ENCODE measurements at places on chromosomes 2 and 18. TPM values are rescaled to one million over a fixed set of nuclear protein-coding genes. Genes with fewer than 3 reads are reported as not detected.
A peak's percentile ranks its signal among the peaks of the same experiment; 100 is the strongest.

LOXHD1 gene
- not detected for total RNA-seq

PROKR1 gene
- not detected for total RNA-seq

CCDC195 gene
- not detected for total RNA-seq

TSN gene
- 42.9 TPM for total RNA-seq

C2orf15 gene
- under 0.01 TPM for total RNA-seq

DNA sequence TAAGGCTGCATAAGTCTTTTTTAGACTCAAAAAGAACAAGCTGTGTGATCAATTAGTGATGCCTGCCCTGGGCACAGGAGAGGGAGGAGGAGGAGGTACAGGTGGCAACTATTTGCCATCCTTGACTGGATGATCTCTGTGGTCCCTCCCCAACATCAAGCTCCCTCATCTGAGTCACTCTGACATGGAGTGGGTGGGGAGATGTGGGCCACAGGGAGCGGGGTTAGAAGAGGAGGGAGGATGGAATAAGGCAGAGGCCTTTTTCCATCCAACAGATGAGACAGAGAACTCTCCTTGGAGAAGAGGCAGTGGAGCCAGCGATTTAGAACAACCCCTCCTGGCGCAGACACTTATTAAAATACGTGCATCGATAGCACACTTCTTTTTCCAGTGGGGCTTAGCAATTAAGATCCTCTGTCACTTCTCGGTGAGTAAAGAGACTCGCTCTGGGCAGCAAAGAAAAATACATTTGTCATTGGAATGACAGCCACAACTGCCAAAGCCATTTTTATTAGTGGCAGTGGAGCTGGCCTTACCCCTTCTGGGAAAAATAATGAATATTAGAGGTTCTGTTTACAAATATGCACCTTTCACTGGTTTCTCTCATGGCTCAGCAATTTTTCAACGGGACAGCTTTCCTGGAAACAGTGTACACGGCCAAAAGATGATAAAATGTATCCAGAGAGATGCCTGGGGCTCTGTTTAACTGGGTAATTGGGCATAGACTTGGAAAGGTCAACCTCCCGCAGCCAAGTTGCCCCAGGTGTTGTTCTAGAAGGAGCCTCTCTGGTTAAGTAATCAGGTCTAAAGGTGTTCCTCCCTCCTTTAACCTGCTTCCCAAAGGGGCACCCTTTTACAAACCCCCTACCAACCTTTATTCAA is 238.4 kb upstream of the CXCR4 start:
- no peak for DNase-seq

GRCh38 chr2:80114812-80115211 is 189.7 kb downstream of the LRRTM1 start:
- DNase-seq = no peak

DNA sequence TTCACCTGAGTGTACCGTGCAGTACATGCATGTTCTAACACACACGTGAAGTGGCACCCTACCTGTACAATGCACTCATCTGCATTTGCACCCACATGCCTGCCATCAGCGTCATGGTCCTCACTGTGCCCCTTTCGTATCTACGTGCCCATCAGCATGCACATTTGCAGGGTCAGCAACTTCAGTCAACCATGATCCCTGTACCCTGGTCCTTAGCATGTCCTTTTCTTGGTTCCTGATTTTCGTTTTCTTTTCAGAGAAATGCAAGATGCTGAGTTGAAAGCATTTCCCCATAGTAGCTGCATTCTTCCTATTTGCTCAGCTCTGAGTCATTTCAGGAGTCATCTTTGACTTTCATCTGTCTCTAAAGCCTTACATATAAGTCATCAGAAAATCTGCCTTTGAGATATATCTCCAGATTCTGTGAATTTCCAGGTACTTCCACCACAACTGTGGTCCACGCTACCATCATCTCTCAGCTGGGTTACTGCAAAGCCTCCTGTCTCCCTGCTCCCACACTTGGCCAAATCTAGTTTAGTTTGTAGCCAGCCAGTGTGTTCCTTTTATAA is 14.7 kb upstream of the PUM2 start:
- peak; percentile 60 for DNase-seq

GRCh38 chr2:38981670-38982357 is 92.1 kb downstream of the ARHGEF33 start:
- DNase-seq = no peak

GRCh38 chr18:9659499-9660375 is 45.4 kb upstream of the PPP4R1 start:
- no peak for DNase-seq

- DNase-seq = no peak
Measured at GRCh38 chr2:123077101-123077500, 948.0 kb upstream of the CNTNAP5 start.

DNA sequence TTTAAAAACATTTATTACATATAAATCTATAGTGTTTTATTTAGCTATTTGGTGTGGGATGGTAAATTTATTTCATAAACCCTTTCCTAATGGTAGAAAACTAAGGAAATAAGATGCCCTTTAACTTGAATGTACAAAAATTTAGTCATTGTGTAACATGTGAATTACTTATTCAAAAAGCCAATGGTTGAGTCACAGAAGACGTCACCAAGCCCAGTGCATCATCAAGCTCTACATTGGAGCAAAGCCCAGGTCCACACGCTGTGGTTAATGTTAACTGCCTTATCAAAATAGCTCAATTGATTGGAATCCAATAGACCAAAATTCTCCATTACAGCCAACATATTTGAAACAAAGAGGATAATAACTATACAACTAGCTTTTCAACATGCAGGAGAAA is 145.5 kb upstream of the LYPD1 start:
- peak; percentile 96 for DNase-seq

DNA sequence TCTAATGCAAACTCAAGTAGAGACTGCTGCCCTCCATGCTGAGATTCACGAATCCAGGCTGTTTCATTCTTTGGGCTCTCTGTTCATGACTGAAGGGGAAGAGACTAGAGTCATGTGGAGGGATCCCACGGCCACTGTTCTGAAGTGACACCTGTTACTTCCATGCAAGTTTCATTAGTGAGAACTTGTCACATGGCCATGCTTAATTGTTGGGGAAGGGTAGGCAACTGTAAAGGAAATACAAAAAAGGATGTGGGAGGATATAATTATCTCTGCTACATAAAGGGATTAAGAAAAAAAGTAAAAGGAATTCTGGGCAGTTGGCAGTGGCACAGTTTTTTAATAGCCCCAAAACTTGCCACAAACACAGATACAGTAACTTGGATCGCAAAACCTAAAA is 28.0 kb upstream of the PSME4 start:
- DNase-seq = no peak

DNA sequence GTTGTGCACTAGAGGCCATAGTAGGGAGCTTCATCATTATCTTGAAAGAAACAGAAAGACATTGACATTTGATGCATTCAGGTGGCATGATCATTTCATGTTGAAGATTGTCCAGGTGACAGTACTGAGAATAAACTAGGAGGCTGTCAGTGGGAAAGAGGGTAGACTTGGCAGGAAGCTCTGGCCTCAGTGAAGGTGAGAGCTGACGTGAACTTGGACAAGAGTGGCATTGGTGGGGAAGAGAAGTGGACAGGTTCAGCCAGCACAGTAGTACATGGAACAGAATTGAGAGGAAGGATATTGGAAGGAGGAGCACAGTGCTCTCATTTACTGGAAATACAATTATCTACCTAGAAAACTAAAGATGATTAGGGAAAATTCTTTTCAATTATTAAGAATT is 245.2 kb downstream of the CYRIA start:
- DNase-seq = no peak

GRCh38 chr18:3083766-3084165 is 70.8 kb upstream of the LPIN2 start:
- no peak for DNase-seq

- peak; percentile 26 for DNase-seq
Measured at GRCh38 chr2:63903003-63903402, 61.3 kb downstream of the UGP2 start.

DNA sequence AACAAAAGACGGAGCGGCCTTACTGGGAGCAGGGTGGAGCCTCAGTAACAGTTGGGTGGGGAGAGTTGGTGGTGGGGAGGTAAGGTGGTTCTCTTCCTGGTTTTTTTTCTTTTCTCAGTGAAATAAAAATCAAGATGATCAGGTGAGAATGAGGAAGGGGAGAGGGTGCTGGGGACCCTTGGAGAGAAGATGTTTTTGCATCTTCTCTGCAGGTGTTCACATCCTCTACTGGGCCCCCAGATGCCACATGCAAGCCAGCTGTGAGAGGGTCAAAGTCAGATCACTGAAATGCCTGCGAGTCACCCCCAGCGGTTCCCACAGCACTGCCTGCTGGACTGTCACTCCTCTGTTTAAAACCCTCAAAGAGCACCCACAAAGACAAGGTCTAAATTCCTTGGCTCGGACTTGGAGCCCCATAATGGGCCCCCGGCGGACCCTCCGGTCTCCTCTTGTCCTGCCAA is 69.8 kb upstream of the FHL2 start:
- no peak for DNase-seq

- peak; percentile 89 for DNase-seq
Measured at GRCh38 chr2:96816127-96816835, at the start of gene CNNM3. Gene CNNM3 (plus strand): TSS chr2:96816268. CDS start chr2:96816278, 10 bp downstream.
